ENCODE measurements at places on chromosomes 11 and 22.

DNA sequence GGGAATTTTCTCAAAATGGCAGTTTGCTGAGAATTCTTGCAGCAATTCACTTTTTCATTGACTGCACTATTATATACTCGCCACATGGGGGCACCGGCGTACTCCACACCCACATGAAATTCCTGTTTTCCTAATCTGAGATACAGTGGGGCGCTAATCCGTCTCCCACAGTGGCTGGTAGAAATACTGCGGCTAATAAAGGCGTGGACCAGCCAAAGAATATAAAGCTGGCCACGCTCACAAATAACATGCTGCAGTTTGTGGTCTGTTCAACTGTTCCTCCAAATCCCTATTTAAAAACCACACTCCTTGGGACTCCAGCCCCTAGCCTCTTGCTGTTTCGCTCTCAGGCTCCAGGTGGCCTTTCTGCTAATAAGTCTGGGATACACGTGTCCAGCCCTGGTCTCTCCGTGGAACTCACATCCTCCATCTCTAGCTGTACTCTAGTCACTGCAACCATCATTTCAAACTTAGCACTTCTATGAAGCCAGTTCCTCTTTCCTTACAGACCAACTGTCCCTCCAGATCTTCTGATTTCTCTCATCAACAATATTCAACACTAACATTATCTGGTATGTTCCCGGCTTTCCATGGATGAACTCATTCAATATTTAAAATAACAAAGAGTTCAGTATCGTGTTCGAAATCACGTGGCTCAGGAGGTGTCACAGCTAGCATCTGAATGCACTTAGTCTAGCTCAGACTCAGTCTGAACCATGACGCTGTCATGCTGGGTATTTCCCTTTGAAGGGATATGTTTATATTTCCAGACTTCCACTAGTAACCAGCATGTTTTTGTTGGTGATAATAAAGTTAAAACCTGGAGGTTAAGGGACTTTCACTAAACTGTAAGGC is 22.0 kb downstream of the TBRG1 start:
- DNase-seq: peak; percentile 50

GRCh38 chr11:23680488-23681230 is 816.2 kb upstream of the LUZP2 start:
- DNase-seq: no peak

DNA sequence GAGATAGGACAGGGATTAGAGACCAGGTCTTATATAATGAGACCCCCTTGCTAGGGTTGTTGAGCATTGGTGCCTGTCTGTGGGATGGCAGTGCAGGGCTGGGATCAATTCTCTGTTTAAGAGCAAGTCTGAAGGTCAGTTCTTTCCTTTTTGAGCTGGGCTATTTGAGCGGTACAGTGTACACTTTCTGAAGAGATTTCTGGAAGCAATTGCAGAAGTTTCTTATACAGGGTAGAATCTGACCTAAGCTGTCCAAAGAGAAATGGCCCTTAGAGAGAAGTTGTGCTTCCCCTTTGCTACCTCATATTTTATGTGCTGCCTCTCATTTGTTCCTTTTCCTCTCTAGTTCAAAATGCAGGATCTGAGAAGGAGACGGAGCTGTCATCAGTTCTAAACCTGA is 35.8 kb downstream of the CSTPP1 start:
- DNase-seq: no peak

GRCh38 chr11:45294499-45294898 is 8.4 kb upstream of the SYT13 start:
- no peak for DNase-seq

- DNase-seq: peak; percentile 62
Measured at GRCh38 chr22:19823902-19824211, 30.8 kb downstream of the GNB1L start.

DNA sequence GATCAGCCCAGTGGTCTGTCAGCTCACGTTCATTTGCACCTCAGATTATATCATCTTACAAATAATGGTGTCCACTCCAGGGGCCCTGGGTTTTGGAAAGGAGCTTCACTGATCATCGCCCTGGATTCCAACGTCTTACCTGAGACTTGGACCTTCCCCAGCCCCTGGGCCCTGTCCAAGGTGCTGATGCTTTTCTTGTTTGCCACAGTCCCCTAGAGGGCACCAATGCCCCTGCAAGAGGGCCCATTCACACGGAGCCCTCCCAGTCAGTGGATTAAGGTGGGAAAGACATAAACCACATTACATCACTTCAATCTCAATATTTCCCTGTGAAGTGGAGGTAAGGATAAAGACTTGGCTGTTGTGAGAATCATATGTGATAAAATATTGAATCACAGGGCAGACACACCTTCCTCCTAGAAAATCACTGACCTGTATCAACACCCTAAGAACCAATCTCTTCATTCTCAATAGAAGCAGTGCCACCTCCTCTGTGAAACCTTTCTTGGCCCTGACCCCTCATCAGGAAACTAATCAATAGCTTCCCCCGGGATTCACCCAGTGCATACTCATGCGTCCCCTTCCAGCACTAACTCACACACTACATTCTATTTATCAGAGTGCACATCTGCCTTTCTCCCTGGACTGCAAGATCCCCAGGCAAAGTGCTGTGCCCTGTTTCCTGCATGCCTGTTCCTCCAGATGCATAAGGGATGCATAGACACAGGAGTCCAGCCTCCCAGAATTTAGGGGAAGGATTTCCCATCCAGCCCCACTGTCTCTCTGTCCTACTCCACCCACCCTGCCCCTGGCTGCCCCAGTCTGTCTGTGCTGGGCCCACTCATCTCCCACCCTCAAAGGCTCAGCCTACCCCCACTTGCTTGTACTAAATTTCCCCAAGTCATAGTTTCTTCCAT is 167.0 kb downstream of the BUD13 start:
- peak; percentile 34 for DNase-seq

GRCh38 chr11:581752-582151 is 5.5 kb downstream of the PHRF1 start:
- no peak for DNase-seq

DNA sequence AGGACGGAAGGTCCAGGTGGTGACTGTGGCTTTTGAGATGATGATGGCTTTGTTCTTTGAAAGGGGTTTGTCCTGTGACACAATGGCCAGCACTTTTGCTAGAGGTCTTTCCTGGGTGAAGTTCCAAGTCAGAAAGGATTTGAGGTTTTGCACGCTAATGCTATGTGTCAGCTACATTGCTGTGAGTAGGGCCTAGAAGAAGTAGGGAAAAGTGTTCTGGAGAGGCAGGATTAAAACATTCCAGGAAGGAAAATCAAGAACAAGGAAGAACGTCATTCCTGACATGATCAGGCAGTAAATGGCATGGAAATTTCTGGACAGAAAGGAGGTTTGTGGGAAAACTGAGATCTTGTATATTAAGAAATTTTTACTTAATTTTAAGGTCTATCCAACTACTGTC is 290.7 kb downstream of the NTM start:
- DNase-seq: no peak

DNA sequence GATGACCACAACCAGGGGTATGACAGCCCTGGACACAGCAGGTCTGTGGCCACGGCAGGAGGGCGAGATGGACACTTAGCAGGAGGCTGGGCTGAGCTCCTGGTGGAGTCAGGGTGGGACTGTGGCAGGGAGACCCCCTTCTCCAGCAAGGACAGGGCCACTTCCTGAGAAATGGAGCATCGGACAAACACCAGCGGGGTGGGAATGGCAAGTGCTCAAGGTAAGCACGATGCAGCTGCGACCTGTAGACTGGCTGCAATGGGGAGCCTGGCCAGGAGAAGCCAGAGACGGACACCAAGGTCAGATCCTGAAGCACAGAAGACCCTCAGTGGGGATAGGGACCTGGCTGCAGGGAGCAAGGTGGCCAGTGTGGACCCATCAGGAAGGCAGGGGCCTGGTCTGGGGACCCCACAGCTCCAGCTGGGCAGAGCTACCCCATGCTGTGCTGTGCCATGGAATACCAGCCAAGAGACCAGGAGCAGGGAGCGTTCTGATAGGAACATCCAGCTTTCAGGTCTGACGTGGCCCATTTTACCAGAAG is 29.2 kb downstream of the RSPH14 start:
- DNase-seq: no peak

DNA sequence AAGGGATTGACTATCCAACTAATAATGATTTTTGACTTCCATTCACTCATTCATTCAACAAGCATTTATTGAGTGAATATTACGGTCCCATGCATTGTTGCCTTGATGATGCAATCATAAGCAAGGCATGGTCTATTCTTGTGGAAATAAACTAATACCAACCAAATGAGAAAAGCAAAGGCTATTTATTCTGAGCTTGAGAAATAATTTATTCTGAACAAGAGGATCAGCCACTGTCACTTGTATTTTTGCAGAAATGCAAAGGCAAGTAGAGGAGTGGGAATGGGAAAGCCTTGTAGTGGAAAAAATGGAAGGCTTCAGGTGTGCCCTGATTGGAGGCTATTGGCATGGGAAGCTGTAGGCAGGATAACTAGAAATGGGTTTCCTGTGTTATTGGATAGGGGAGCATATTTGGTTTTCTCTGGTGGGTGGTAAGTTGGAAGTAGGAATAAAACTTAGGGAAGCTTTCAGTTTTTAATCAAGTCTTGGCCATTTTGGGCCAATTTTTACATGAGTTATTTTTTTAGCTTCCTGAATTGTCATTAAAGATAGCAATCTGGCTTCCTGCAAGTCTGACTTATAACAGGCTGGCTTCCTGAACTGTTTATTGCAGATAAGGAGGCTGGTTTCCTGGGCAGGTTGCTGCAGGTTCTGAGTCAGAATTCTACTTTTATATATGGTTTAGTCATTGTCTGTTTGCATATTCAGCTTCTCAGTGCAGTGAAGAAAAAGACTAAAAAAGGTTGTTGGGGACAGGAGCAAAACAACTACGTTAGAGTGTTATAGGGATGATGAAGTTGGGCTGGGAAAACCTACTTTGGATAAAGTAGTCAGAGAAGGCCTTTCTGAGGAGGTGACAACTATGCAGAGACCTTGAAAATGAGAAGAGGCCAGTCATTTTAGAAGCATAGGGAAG is 106.7 kb downstream of the APIP start:
- no peak for DNase-seq

DNA sequence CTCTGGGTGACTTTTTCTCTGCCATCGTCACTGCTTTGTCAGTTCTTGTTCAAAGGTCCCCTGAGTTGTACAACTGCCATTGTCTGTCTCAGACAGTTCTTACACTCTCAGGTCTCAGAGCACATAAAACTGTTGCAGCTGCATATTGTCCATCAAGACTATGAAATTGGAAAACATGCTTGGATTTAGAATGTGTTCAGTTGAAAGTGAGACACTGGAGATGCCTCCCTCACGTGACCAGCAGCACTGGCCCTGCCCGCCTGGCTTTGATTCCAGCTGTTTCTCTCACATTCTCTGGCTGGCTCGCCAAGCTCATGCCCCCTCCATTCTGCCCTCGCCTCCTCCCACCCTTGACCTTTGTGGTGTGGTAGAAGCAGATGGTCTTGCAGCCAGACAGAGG is 244.2 kb downstream of the NTM start:
- DNase-seq: no peak

DNA sequence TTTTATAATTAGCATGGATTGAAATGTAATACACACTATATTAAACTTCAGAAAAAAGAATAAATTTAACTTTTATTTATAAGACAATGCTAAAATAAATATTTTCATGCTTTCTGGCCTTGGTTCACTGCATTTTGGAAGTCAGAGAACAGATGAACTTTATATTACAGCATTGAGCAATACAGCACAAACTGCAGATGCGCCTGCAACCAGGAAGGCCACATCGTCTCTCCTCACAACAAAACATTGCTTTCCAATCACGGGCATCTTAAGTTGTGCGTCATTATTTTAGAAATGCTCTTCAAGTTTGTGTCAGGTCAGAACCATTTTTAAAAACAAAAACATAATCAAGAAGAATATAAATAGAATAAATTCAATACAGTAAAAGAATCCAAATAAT is 89.3 kb upstream of the CEP126 start:
- DNase-seq: no peak

- peak; percentile 26 for DNase-seq
Measured at GRCh38 chr11:87722756-87723565, 452.3 kb downstream of the RAB38 start.

DNA sequence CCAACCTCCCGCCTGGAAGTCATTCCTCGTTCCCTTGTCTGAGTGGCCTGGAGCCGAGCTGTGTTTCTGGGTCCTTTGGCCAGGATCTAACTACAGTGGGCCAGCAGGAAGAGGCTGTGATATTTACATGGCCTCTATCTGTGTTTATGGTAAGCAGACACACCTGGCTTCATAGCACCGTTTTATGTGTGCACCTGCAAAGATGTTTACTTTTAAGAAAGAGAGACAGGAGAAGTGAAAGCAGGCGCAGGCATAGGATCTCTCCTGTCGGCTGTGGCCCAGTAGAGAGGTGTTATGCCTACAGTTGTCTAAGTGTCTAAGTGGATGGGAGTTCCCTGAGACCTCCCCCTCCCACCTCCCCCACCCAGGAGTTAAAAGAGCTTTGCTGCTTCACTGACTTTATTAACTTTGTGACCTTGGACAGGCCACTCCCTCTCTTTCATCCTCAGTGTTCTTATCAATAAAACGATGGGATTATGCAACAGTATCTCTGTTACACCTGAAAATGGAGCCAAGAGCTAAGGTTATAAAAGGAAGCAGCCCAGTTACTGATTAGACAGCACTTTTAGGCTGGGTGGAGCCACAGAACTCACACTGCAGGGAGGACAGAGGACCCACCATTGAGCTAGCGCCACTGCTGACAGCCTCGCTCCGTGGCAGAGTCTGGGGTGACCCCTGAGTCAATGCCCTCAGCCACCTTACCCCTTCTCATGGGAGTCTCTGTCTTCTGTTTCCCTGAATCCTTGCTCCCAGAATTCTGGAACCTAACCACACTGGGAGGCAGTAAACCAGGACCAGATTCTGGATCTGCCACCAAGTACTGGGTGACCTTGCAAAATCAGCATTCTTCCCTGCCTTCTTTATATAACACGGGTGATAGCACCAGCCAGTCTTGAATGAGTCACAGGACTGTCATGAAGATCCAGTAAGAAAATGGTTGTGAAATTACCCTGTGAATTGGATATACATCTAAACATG is 22.0 kb downstream of the ST14 start:
- no peak for DNase-seq

All from BE2C (cell line).